ENCODE measurements at places on chromosomes 13 and 19.

GRCh38 chr13:47869776-47870175, 131.3 kb downstream of the SUCLA2 start:
- DNase-seq: no peak

- DNase-seq: no peak
Measured at GRCh38 chr13:29539856-29540255, 55.6 kb downstream of the SLC7A1 start.

DNA sequence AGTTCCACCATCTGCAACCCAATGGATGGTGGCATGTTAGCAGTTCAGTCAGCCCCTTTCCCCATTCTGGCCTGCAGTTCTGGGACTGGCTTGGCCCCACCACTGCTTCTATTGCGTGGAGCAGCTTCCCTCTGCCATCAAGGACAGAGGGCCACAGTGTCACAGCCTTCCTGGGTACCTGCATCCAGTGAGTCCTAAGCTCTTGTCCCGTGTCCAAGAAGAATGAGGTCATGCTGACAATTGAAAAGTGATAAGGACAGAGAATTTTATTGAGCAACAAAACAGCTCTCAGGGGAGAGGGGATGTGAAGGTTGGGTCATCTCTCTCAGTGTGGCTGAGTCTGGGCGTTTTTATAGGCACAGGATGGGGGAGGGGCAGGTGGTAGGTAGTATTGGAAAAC, 33.5 kb upstream of the SIN3B start:
- peak; percentile 41 for DNase-seq

- DNase-seq: no peak
Measured at GRCh38 chr19:33110137-33110910, 21.6 kb upstream of the WDR88 start.

DNA sequence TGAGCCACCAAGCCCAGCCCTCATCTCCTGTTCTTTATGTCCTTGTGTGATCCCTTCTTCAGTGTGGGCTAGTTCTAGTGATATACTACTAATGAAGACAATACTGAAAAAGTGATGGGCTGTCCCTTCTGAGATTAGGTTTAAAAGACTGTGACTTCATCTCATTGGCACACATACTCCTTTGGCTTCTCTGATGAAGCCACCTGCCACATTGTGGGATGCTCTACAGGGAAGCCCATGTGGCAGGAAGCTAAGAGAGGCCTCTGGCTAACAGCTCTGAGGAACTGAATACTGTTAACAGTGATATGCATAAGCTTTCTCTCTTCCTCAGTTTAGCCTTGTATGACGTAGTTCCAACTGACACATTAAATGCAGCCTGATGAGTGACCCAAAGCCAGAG, 13.6 kb downstream of the CSNK1A1L start:
- no peak for DNase-seq

GRCh38 chr13:90455823-90456222, 891.7 kb upstream of the MIR17HG start:
- no peak for DNase-seq

DNA sequence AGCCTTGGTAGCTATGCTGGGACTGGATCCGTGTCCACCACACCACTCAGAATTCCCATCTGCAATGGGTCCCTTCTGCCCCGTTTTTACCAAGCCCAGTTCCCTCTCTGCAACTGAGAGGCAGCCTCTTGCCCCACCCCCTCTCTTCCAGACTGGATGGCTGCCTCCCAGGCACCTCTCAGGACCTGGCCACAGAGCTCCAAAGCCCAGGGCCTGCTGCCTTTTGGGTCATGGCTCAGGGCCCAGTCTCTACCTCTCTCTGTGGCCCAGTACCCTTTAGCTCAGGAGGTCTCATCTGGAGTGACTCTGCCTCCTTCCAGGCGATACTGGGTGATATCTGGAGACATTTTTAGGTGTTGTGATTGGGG, 10.3 kb upstream of the ZBTB7A start:
- DNase-seq: no peak

- DNase-seq: peak; percentile 97
Measured at GRCh38 chr19:7862413-7862951, 11.7 kb downstream of the PRR36 start.

- DNase-seq: peak; percentile 89
Measured at GRCh38 chr13:42594481-42595252, 20.7 kb downstream of the TNFSF11 start.

DNA sequence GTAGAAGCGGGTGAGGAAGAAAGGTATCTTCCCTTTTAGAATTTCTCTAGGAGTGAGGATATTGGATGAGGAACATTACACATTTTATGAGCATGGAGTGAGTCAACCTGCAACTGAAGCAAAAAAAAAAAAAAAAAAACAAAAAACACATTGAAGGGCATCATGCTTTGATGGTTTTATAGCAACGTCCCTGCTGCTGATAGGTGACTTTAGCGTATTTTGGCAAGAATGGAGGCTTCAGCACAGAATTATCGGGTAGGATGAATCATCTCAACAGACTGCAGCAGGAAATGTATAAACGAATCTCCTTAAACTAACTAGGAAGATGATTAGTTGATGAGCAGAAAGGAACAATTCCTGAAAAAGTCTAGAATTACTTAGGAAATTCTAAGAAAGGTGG, 1359.6 kb upstream of the ATXN8OS start:
- DNase-seq: no peak

DNA sequence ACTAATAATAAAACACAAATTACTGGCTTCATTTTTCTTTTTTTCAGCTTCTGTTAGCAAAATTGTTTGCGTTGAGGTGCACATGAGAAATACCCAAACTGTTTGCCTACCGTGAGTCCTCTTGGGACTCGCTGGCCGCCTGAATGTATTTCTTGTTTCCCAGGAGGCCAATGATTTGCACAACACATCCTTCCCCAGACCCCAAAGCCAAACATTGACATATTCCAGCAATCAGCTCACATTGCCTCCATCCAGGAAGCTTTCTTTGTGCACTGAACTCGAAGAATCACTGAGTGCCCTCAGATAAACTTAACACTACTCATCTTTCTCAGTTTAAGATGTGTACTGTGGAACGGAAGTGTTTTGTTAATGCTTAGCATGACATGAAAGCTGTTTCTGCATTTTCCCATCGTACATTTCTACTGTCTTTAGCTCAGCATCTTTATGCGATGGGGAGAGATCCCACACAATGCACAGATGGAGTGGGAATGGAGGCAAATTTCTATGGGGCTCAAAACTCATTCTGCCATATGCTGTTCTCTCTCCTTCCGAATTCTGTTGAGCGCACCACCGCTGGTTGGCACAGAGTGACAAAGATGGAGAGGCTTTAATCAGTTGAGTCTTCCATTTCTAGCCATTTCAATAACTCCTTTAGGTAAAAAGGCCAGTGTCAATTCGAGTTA, 399.5 kb downstream of the RFC3 start:
- DNase-seq: no peak

- DNase-seq: no peak
Measured at GRCh38 chr13:79585033-79585432, 104.1 kb downstream of the NDFIP2 start.

- DNase-seq: no peak
Measured at GRCh38 chr19:3178377-3178972, at the start of gene S1PR4. Gene S1PR4, plus strand, starts transcription at chr19:3178769. Its CDS starts 24 bp downstream, at chr19:3178793.

- no peak for DNase-seq
Measured at GRCh38 chr19:37251308-37252229, 33.6 kb downstream of the ZNF383 start.

DNA sequence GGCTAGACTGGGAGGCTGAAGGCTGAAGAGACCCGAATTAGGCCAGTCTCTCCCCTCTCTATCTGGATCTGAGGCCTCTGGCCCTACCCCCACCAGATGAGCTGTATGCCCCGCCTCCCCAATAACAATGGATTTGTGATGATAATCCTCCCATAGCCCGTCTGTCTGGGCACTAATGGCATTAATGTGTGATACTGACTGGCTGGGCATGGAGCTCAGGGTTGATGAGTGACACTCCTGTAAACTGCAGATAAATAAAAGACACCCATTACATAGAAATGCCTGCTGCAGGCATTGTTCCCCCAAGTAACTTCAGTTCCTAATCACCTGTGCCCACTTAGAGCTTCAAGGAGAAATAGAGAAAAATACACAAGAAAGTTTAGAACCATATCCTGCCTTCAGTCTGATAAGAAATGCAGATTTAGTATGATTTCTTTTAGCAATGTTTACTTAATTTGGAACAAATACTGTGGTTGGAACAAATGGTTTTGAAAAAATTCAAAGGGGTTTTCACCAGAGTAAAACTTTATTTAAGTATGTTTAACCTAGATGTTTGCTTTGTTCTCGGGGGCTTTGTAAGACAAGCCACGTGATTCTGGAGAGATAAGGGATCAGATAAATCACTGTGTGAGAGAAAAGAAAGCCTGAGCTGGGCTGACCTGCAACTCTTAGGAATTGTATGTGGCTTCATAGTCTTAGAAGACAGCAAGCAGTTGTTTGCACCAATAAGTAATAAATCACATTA, 60.3 kb downstream of the TNFRSF19 start:
- no peak for DNase-seq

- DNase-seq: peak; percentile 87
Measured at GRCh38 chr19:7674010-7675005, 2.6 kb upstream of the MCEMP1 start.

GRCh38 chr13:109012115-109012514, 382.7 kb downstream of the MYO16 start:
- DNase-seq: peak; percentile 9

- no peak for DNase-seq
Measured at GRCh38 chr19:2625434-2625833, 77.1 kb downstream of the GNG7 start.

- DNase-seq: no peak
Measured at GRCh38 chr19:3383121-3383722, 16.8 kb downstream of the NFIC start.

- no peak for DNase-seq
Measured at GRCh38 chr13:81199956-81200355, 859.0 kb upstream of the SPRY2 start.

DNA sequence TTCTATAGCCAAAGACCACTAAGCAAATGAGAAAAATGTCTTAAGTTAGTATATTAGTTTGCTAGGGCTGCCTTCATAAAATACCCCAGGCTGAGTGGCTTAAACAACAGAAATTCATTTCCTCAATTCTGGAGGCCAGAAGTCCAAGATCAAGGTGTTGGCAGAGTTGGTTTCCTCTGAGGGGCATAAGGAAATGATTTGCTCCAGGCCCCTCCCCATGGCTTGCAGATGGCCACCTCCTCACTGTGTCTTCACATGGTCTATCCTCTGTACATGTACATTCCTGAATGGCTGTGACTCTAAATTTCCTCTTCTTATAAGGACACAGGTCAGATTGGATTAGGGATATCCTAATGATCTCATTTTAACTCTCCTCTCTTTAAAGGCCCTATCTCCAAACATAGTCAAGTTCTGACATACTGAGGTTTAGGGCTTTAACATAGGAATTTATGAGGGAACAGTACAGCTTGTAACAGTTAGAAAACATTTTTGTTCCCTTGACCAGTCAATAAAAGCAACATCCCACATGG, 307.4 kb downstream of the DIAPH3 start:
- DNase-seq: no peak

- DNase-seq: no peak
Measured at GRCh38 chr19:13600802-13601201, 94.5 kb upstream of the CACNA1A start.

- DNase-seq: no peak
Measured at GRCh38 chr19:5115771-5116202, 146.9 kb downstream of the KDM4B start.

DNA sequence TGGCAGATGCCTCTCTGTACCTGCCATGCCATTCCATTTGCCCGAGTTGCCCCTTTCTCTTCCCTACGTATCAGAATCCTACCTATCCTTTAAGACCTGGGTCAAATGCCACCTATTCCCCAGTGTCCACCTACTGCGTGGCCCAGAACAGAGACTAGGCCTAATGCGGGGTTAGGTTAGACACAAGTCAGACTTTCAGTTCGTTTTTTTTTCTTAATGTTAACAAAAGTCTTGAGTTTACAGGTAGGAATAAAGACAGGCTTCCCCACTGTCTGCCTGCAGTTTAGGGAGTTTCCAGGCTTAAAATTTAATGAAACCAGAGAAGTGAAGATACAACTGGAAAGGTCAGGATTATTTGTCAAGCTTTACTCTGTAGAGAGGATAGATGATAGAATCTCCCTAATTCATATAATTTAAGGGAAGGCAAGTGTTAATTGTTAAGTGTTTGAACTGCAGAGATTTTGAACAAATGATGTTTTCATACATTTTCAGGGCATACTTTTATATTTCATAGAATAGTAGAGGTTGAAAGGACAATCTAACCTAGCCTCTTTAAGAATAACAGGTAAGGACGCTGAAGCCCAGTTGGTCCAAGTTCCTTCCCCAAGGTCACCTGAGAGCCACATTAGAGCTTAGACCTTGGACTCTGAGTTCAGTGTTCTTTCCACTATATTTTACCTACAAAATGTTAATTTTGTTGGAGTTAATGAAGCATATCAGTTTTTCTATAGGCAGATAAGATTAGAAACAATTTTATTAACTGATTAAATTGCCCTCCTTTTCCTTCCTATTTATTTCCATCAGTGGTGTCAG, 35.8 kb downstream of the FRY start:
- no peak for DNase-seq

GRCh38 chr13:99481366-99481765, 19.9 kb upstream of the TM9SF2 start:
- DNase-seq: no peak

DNA sequence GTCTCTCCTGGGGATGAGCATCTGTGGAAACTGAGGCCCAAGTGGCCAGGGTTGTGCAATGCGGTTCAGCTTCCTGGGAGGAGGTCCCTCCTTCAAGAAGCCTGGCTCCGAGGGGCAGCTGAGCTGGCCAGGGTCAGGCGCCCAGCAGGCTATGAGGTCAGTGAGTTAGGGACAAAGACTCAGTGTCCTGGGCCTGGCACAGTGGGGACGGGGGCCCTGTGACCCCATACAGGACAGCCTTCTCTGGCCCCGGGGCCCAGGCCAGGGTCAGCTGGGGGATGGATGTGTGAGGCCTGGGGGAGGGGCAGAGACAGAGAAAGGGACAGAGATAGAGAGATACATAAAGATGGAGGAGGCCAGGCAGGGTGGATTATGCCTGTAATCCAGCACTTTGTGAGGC, 3.0 kb upstream of the IL12RB1 start:
- no peak for DNase-seq

DNA sequence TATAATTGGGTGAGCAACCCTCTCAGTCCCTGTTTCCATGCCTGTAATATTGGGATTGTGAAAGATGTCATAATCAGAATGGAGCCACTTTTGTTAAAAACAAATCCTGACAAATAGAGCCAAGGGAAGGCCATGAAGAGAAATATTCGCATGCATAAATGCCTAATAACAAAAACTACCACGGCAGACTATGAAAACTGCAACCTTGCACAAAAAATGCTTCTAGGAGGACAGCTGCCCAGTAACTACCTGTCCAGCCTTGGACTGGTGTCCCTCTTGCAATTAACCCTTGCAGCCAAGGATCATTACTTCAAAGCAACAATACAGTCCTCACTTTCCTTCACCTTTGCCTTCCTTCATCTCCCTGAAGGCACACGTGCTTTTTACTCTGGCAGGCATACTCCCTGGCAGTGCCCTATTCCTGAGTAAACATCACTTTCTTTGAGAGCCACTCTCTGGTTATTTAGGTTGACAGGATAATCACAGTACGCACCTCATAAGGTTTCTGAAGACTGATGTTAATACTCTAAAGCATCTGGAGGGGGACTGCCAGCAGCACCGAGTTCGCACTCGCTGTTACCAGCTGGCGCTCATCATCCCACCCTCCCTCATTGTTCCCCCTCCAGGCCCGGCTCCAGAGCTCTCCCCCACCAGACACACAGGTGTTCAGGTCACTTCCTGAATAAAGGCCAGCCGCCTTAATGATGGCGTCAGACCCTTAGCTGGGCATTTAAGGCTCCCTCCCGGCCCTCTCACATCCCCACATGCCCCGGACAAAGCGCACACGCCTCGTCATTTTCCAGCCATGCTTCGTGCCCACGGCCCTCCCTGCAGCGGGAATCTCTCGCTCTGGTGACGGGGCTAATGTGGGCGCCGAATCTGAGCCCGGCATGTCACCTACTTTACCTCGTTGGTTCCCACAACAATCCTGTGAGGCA, 57.3 kb downstream of the CDADC1 start:
- no peak for DNase-seq

Data from GM23338 (cell line).